ENCODE measurements at places on chromosomes 2 and 18.

DNA sequence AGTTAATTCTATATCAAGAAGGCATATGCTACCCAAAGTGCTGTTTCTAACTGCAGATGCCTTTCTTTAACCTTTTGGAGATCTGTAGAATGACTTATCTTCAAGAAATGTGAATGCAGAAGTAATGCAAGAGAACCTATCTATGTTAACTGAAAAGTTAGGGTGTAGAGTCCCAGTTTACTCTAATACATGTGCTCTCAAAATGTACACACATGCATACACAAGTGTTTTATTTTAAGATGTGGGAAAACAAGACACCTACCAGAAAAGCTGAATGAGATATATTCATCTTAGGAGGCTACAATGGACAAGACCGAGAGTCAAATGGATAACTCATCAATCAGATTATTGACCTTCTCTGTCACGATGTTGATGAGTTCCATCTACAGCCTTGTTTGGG lies 80.9 kb downstream of the CDCA7 start:
- no peak for DNase-seq

DNA sequence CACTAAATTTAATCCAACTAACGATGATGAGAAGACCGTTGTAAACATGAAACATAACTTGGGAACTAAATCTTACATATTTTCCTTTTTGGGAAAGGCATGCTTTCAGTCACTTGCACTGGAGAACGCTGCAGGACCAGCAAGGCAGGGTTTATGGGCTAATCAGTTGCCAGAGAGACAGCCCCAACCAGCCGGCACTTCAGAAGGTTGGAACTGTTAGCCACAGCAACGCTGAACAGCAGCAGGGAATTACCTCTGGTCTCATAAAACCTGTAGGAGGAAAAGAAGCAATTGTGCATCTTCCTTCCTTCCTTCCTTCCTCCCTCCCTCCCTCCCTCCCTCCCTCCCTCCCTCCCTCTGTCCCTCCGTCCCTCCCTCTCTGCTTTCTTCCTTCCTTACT lies 33.9 kb upstream of the SIX2 start:
- no peak for DNase-seq

DNA sequence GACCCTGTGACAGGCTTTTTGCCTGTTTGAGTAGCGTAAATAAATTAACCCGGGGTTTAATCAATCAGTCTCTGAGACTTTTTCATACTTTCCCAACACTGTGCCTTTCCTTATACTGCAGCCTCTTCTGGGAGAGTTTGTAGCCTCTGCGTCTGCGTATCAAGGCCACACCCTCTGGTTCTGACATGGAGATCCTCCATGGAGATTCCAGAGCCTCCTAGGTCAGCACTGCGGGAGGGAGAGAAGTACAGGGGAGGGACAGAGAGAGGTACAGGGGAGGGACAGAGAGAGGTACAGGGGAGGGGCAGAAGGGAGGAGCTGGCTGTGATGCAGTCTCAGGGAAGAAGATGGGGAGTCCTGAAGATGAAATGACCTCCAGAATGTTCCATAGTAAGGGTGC lies 166.0 kb downstream of the ARL4C start:
- DNase-seq = no peak

- DNase-seq = no peak
Measured at GRCh38 chr2:162538967-162539366, 195.0 kb downstream of the GCA start.

DNA sequence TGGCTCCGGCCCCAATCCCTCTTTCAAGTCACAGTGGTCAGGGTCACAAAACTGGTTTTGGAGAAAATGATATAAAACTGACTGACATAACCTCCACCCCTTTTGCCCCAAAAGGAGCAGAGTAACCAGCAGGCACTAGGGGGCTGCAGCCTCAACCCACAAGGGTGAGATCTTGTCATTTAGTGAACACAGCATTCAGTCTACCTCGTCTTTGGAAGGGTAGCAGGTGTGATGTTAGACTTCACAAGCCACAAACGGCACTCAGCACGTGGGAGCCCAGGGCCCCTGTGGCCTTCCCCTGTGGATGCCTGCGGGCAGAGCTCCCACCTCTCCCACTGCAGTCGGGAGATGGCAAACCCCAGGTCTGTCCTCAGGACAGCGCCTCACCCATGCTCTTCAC lies 372.1 kb upstream of the MYT1L start:
- no peak for DNase-seq
